ENCODE measurements at places on chromosomes 6 and 20.

GRCh38 chr6:97465877-97466561 lies 183.0 kb upstream of the MMS22L start:
- no peak for DNase-seq

- DNase-seq, result no peak
Observed at GRCh38 chr6:11853678-11854407, 75.2 kb upstream of the ADTRP start.

- no peak for DNase-seq
Observed at GRCh38 chr20:33030076-33030475, 1.4 kb upstream of the BPIFB6 start.

GRCh38 chr6:56043761-56044160 lies 168.4 kb upstream of the BMP5 start:
- DNase-seq, result no peak

DNA sequence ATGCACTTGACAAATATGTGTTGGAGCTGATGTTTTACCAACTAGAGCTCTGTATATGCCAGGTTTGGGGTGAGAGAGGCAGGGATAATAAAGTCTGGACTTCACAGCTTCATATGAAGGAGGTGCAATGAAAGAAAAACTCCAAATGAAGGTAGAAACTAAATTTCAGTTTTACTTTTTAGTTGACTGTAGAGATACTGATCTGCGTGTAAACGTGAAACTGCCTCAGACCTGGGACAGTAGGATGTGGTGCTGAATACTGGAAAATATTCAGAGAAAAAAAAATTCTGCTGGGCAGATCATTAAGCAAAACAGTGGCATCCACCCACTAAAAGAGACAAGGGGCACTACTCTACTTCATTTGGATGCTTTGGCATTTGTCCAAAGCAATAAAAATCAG lies 94.5 kb downstream of the BACH2 start:
- no peak for DNase-seq

- no peak for DNase-seq
Observed at GRCh38 chr6:119521251-119521650, 171.7 kb upstream of the MAN1A1 start.

DNA sequence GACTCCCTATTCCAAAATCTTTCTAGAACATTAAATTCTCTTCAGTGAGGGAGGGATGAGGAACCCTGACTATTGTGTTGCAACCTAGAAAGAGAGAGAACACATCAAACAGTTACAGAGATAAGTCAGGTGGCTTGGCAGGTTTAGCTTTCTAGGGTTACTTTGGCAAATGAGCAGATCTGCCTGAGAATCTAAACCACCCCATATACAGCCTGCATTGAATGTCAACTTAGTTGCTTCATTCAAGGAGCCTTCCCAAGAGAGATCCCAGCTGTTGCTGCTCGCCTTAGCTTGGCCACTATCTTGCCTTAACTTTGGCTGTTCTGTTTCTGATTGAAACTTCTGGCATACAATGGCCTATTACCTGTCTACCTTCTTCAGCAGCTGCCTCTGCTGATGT lies 74.7 kb upstream of the TCF21 start:
- no peak for DNase-seq

DNA sequence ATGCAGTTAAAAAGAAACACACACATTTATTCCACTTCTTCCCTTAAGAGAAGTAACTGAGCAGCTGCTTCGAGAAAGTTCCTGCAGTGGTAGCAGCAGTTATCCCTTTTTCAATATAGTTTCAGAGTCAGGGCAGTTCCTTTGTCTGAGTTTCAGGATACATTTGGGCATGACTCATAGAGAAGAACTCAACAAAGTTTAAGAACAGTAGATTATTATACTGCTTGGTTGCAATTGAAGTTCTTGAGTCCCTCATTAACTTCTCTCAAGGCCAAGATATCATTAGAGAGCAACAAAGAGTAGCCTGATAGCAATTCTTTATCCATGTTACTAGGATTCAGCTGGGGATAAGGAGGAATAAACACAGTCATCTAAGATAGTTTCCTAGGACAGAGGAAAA lies 54.4 kb downstream of the TPD52L1 start:
- no peak for DNase-seq

DNA sequence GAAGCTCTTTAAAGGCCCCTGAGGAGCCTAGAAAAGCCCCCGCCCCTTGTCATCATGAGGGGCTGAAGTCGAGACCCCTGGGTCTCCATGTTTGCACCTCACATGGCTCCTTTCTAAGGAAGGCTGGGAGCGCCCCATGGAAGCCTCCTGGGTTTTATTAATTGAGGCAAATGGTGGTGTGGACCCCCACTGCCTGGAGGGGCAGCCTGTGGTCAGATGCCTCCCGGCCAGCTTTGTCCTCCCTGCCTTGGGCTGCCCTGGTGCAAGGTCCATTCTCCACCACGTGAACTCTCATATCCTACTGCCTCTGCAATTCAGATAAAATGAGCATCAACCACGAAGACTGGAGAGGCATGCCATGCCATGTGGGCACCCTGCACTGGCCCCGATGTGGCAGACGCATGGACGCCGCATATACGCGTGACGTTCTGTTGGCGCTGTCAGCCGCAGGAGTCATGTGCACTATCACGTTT lies 295.5 kb downstream of the TAF4 start:
- DNase-seq, result no peak

GRCh38 chr6:132964101-132964867 lies 149.9 kb downstream of the RPS12 start:
- no peak for DNase-seq

DNA sequence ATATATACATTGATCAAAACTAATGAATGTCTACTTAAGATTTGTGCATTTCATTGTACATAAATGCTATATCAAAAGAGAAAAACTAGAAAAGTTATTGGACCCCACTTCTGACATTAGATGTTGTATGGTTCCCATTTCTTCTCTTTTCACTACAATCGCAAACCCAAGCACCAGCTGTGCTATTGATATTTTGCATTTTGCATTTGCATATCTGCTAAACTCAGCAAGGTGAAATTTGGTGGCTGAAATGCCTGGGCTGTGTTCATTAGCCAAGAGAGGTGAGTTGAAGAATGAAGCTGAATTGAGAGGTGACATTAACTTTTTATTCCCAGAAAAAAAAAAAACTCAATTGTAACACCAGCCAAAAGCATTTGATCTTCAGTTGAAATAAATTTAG lies 232.1 kb upstream of the TENT5A start:
- no peak for DNase-seq

DNA sequence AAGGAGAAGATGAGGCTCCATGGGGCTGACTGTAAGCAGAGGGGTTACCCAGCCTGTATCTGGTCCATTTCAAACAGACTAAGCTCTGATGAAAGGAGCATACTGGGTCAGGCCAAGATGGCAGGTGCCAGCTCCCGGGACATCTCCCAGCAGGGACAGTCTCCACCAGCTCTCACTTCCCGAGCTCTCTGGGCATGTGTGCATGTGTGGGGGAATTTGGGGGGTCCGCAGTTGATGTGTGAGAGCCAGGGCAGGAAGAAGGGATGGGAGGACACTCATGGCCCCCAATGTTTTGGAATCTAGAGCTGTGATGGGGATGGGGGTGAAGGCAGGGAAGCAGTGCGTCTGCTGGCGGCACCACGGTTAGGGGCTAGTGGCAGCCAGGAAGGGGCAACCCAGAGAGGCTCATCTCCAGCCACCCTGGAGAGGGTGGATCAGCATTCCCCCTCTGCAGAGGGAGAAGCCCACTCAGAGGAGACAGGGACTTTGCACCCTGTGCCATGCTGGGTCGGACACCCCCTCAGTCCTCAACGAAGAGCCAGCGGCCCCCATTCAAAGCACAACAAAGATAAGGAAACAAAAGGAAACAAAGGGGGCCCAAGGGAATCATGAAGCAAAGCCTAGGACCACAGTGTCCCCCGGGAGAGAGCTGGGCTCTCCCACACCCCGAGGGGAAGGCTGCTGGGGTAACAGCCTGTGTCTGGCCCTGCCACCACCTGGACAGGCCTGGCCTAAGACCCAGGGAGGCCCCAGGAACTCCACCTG lies 52.4 kb downstream of the DSTN start:
- no peak for DNase-seq

- no peak for DNase-seq
Observed at GRCh38 chr20:25188218-25188617, 7.3 kb upstream of the ENTPD6 start.

DNA sequence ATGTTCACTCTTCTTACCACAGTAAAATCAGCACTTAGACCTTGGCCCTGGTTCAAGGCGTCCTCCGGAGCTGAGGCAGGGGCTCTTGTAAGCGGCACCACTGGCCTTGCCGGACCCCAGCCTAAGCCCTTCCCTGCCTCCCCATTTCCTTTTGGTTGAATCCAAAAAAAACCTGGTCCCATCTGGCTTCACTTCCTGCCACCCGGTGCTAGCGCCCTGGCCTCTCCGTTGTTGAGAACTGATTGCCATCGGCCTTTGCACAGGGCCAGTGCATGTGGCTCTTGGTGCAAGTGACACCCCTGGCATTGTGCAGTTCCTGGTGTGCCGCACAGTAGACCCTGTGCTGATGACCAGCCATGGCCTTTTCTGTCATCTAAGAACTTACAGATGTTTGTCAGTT lies 19.0 kb upstream of the RBM38 start:
- no peak for DNase-seq

DNA sequence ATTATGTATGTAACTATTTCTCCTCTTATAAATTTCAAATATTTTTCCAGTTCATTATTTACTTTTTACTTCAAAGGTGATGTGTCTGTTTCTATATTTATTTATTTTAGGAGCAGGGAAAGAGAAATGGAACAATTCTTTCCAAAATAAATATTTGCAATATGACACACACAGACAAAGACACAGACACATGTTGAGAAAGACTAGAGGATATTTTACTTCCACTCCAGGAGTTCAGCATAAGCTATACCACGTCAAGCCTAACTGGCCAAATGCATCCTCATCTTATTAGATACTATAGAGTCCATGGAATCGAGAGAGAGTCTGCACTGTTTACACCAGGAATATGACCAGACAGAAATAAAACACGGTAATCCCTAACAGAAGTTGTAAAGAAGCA lies 13.3 kb downstream of the RALGAPA2 start:
- no peak for DNase-seq

DNA sequence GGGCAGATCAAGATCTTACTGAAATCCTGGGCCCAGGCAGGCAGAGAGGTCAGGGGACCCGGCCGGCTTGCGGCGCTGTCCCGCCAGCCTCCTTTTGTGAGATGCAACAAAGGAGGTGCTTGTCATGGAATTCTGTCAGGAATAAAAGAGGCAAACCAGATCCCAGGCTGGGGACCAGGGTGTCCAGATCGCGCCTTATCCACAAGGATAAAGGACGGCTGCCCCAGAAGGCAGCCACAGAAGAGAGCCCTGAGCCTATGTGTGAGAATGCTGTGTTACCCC lies 42.6 kb upstream of the CDH22 start:
- DNase-seq, result no peak

GRCh38 chr20:44593751-44594150 lies 11.4 kb downstream of the PKIG start:
- DNase-seq, result no peak

DNA sequence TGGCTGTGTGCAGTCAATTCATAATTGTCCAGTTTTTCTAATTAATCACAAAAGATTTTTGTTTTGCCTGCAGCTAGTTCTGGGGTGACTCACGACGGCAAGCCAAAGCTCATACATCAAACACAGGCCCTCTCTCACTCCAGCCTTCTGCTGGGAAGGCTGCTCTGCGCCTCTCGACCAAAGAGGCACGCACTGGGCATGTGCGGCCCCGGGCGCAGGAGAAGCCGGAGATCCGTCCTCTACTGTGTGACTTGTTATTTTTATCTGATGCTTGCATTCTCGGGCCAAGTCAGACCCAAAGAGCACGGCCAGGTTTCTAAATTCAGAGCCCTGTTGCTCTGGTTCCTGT lies 98.5 kb downstream of the TFAP2A start:
- DNase-seq, result no peak

DNA sequence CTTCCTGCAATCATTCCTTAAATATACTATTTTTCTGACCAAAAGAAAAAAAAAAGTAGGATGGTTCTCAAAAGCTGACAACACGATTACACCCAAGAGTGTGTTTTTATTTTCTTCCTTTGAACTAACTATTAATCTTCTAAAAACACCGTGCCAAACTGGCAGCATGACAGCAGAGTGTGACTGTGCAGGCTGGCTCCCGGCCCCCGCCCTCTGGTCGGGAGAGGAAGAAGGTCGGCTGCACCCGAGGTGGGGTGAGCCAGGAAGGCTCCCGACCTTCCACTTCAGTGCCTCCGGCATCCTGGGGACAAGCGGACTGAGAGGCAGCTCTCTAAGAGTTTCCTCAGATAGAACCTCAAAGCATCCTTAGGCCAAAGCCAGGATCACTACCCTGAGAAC lies 29.2 kb downstream of the SLC22A23 start:
- DNase-seq, result no peak

DNA sequence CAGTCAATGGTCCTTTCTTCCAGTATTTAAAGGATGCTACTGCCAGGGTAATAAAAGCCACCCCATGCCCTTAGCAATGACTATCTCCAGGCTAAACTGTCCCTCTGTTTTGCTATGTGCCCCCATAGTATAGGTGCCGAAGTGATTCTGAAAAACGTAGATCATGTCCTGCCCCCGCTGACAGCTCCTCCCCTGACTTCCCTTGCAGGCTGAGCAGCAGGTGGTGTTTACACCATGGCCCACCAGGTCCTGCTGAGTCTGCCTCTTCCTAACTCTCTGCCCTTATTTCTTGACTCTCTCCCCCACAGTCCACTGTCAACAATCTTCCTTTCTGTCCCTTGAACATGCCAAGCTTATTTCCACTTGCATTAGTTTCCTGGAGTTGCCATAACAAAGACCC lies 352.5 kb upstream of the TSHZ2 start:
- DNase-seq, result no peak

- no peak for DNase-seq
Observed at GRCh38 chr6:168372889-168373288, 53.3 kb upstream of the DACT2 start.

DNA sequence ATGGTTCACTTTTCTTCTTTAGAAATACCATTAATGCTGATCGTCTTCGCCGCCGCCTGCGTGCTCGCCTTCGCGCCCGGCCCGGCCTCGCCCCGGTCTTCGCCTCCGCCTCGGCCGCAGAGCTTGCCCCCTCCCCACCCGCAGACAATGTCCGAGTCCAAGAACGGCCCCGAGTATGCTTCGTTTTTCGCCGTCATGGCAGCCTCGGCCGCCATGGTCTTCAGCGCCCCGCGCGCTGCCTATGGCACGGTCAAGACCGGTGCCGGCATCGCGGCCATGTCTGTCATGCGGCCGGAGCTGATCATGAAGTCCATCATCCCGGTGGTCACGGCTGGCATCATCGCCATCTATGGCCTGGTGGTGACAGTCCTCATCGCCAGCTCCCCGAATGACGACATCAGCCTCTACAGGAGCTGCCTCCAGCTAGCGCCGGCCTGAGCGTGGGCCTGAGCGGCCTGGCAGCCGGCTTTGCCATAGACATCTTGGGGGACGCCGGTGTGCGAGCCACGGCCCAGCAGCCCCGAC lies 4.8 kb upstream of the PRPH2 start:
- no peak for DNase-seq

Data from stimulated activated CD8-positive, alpha-beta memory T cell treated with anti-CD3 and anti-CD28 coated beads, Interleukin-4, amount 100 ng/mL, for 1 hour (primary cell).